ENCODE measurements at places on chromosomes 4 and X.

GRCh38 chr4:89447543-89447942 is 139.9 kb upstream of the GPRIN3 start:
- DNase-seq = no peak

DNA sequence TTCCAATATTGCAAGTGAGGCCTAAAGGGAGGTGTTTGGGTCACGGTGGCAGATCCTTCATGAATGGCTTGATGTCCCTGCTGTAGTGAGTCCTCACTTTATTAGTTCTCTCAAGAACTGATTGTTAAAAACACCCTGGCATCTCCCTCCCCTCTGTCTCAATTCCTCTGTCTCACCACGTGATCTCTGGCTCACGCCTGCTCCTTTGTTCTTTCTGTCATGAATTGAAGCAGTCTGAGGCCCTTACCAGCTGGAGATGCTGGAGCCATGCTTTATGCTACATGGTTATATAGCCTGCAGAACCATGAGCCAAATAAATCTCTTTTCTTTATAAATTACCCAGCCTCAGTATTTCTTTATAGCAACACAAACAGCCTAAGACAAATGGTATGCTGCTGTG is 980.7 kb upstream of the GRIA3 start:
- no peak for DNase-seq

DNA sequence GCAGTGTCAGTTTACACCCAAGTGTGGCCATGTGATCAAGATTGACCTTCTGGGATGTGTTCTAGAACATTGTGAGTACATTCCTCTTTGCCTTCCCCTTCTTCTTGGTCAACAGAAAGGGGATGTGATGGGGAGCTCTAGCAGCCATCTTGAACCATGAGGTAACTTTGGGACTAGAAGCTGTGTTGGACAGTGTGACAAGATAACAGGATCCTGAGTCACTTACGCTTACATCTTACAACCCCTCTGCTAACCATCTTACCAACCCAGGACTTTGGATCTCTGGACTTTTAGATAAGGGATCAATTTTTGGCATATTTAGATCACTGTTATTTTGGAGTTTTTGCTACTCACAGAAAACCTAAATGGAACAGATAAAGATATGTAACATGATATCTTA is 625.6 kb downstream of the BCOR start:
- DNase-seq = no peak

DNA sequence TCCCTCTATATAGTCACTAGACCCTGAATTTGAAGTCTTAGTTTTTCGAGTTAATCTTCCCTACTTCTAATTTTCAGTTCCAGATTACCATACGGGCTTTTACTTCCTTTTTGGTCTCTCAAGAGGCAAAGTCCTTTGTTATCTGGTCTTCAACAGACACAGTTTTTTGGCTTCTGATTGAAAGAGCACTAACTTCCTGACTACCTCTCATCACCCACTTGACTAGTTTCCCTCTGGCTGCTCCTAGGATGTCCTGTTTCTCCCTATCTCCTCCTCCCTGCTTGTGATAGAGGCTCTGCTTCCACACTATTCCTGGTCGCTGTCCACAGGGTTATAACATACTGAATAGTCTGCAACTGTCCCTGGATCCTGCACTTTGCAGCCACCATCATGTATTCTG is 16.7 kb upstream of the WDR44 start:
- no peak for DNase-seq

DNA sequence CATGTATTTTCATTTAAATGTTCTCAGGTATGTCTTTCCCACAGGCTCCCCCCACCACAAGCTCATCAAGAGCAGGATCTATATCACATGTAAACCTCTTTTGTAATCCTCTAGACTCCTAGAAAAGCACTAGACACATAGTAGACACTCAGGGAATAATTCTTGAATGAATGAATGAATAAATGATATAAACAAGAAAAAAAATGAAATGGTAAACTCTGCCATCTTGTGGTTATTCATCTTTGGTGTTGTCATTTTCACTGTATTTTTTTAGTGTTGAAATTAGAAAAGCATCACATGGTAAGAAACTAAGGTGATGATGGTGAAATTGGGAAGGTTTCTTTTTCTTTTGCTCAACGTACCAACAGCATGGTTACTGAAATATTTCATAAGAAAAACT is 34.2 kb upstream of the C1GALT1C1 start:
- no peak for DNase-seq

DNA sequence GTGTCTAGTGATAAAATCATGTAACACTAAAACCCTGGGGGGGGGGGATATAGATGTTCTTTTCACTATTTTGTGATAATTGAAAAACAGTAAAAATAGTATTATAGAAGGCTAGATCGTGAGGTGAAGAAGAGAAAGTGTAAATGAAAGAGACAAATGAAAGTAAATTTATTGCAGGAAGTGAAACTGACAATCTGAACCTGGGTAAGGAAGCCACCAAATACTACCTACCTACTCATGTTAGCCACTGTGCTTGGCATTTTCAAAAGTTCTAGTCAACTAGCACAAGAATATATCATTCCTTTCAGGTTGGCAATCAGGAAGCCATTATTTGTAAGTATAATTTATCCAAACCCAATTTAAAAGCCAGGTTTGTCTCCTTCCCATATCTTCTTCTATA is 1366.1 kb downstream of the FAM133A start:
- no peak for DNase-seq

- no peak for DNase-seq
Observed at GRCh38 chrX:153576239-153576870, 22.6 kb downstream of the CCNQ start.

- DNase-seq = no peak
Observed at GRCh38 chr4:59247032-59247431, 1953.1 kb upstream of the ADGRL3 start.

DNA sequence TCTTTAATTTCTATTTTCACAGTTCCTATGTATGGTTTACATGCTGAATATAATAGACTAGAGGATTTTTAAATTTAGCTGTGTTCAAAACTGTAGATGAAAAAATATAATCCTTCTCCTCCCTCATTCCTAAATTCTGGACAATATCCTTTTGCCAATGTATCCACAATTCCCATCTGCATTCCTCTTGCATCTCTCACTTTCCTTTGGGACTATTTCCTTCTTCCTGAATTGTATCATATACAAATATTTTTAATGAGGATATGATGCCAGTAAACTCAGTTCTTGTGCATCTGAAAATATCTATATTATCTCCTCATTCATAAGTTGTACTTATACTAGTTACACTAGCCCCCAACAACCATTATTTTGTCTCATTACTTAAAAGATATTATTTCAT is 46.7 kb downstream of the DDX60L start:
- no peak for DNase-seq

GRCh38 chr4:95066050-95066449 is 308.3 kb downstream of the BMPR1B start:
- no peak for DNase-seq

- no peak for DNase-seq
Observed at GRCh38 chrX:73728602-73729001, 165.6 kb downstream of the CHIC1 start.

GRCh38 chrX:37754516-37754915 is 25.3 kb upstream of the CYBB start:
- DNase-seq = no peak

DNA sequence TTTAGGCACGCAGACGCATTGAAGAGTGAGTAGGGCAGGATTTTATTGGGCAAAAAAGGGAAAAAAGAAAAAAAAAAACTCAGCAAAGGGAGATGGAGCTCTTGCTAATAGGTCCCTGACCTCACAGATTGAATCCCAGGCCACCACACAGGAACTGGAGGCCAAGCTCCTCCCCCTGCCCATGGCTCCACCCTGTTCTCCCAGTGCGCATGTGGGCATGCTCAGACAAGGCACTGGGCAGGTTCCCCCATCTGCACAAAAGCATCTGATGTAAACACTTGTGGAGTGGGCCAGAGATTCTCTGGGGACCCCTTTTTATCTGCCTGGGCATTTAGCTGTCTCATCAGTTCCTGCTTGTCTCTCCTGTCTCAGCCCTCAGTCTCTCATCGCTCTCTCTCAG is 9.5 kb downstream of the FRMD7 start:
- no peak for DNase-seq

Measured in activated CD8-positive, alpha-beta memory T cell treated with anti-CD3 and anti-CD28 coated beads for 1 hour (primary cell).